ENCODE measurements at places on chromosomes 7 and 10. TPM values are rescaled to one million over a fixed set of nuclear protein-coding genes. Genes with fewer than 3 reads are reported as not detected.

GRCh38 chr10:50397312-50398140 lies 146.2 kb upstream of the ASAH2 start:
- DNase-seq: no peak

DNA sequence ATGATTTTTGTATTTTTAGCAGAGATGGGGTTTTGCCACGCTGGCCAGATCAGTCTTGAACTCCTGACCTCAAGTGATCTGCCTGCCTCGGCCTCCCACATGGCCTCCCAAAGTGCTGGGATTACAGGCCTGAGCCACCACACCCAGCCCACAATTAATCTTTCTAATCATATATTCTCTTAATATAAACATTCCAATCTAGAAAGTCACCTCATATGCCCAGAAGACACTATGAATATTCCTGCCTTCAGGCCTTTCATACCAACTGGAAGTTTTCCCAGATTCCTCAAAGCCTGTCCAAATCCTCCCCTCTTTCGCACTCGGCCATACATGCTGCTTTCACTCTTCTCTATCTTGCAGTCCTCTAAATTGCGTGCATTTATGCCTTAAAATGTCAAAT lies 32.6 kb downstream of the PDZD8 start:
- peak; percentile 77 for DNase-seq

Gene TAS2R41
- not detected for total RNA-seq

DNA sequence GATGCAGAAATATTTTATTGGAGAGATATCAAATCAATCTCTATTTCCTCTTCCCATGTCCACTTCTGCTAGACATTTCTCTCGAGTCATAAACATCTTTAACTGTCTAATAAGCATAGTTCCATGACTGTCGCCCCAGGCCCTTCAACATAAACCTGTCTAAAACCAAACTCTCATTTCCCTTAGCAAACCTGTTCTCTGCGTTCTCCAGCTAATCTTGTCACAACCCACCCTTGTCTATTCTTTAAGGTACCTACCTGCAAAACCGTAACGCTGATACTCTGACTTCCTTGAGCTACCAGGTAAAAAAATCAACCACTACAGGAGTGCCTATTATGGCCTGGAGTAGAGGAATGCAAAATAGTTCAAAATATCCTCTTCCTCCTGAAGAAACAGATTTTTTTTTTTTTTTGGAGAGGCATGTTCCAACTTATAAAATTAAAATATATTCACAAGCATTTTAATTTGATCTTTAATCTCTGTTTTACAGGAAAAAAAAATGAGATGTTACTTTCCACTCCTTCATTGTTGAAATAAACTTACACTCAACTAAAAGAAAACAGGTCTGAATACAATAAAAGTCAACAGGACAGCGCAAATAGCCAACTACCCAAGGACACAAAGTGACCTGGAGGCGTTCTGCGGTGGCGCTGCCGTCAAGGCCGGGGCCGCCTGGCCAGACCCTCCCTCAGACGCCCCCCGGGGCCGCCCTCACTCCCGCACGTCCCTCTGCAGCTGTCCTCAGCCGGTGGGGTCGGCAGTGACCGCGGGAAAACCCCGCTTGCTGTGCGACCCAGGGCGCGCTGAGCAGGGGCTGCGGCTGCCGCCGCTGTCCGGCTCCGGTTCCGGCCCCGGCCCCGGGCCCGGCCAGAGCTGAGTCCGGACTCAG lies 765 bp downstream of the SLC25A40 start:
- no peak for DNase-seq

DNA sequence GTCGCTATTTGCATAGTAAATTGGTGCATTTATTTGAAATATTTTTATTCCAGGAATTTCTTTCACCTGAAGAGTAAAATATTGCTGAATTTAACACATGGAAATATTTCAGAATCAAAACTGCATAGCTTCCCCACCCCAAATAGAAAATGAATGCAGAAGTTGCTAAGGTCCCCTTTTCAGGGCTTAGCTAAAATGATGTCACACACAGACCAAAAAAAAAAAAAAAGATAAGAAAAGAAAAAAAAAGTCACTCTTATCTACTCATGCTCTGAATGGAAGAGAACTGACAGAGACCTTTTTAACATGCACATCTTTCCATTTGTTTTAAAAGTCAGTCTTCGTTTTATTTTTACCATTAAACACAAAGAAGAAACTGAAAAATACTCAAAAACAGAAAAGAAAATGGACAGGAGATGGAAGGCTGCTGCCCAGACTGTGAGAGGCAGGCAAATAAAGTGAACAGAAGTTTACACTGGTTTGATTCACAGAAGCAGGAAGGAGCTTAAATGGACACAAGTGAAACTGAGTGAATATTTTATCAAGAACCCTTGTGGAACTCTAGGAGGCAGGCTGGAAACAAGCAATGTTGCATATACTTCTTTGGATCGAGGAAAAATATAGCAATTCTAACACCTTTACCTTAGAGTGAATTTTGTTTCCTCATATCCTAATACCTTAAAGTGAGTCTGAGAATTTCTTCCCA lies 32.0 kb downstream of the PSMC2 start:
- no peak for DNase-seq

DNA sequence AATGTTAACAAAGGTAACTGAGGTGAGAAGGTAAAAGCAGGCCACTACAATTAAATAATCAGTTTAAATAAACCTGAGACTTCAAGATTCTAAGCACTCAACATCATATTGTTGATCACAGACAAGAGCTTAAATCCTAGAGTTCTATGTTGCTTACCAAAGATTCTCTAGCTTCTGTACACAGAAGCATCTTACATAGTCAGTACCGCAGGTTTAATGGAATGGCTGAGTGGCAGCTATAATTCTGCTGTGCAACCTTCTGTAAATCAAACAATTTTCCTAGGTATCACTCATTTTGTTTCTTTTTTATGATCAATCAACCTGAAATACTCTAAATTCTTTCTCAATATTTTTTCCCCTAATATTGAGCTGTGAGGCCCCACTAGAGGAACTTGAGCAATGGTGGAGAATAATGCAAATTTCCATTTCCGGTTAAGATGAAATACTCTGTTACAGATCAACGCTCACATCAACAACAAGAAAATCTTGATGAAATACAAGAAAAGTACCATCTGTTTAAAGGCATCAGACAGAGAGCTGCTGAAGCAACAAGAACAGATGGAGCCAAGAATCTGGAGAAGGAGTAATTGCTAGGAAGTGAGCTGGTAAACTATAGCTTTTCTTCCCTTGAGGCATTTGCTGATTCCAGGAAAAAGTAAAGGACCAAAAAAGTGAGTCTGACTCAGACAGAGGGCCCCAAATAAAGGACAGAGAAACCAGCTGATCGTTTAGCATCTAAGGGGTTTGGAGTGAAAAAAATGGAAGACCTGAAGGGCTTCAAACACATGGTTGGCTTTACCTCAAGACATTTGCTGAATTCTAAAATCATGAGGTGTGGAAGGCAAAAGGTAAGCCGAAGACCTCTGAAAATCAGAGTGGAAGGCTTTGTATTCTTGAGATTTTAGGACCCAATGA lies 22.6 kb downstream of the PNPLA8 start:
- DNase-seq: no peak

DNA sequence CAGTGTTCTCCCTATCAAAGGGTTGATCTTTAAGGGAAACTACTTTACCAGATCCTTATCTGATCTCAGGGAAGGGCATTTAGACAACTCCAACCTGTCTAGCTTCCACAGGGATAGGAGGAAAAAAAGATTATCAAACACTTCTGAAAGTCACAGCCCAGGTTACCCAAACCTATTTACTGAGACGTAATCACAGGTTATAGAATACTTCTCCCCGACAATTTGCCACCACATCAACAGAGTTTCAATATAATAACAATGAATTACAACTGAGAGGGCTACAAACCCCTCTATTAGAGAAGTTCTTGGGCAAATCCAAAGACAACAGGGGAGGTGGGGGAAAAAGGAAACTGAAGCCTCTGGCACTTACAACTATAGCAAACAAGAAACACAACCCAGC lies 26.3 kb downstream of the CFAP70 start:
- DNase-seq: no peak

DNA sequence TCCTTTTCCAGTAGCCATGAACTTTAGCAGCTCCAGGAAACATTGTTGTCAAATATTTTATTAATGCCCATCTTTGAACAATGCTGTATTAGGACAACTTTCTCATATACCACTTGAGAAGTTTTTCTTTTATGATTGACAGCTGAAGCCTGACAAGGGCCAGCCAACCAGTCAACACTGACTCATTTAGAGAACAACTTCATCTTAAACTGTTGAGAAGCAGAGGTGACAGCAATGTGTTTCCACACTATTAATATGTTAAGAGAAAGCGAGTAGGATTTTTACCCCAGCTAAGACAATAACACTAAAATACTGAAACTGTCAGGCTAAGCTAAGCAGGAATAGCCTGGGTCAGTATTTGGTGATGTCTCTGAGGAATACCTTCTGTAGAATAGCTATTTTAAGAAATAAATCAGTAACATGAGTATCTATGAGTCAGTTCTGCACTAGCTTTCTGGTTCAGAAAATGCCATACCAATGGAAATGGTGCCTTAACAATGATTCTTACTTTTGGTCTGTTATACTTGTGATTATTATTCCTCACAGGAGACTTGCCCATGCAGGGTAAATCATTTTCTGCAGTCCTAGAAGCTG lies 168.8 kb upstream of the POT1 start:
- no peak for DNase-seq

- peak; percentile 13 for DNase-seq
Observed at GRCh38 chr7:79452495-79453265, 787 bp downstream of the MAGI2 start.

DNA sequence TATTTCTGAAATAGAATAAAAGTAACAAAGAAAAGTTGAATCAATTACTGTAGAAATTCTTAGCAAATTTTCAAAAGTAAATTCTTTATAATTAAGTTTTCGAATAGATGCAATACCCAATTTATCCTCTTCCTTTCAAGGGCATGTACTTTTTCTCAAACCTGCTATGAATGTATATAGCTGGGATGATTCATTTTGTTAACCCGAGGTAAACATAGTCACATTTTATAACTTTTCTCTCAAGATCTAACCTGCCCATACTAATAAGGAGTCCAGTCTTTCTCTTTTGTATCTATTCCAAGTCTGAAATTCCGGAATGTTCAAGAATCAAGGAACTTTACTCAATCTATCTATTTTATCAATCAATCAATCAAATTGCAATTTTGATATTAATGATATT lies 1072.9 kb downstream of the REEP3 start:
- no peak for DNase-seq

DNA sequence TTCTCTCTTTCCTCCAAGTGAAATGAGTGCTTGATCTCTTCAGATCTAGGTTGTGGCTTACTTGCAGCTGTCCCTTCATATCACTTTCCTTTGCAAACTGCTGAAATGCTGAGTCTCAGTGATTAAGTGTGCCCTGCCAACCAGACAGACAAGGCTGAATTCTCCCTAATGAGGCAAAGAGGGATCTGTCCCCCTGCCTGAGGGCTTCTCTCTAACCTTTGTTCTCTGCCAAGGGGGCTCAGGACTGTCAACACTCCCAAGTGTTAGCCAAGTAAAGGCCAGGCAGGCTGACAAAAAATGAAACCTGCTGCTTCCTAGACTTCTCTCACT lies at the start of gene MSS51:
Gene MSS51, minus strand, starts transcription at position 24 of the 330 bp plus-strand sequence. CDS start 5,277 bp downstream, outside the sequence.
- DNase-seq: no peak

Gene ZNF25
- total RNA-seq: 1.7 TPM

DNA sequence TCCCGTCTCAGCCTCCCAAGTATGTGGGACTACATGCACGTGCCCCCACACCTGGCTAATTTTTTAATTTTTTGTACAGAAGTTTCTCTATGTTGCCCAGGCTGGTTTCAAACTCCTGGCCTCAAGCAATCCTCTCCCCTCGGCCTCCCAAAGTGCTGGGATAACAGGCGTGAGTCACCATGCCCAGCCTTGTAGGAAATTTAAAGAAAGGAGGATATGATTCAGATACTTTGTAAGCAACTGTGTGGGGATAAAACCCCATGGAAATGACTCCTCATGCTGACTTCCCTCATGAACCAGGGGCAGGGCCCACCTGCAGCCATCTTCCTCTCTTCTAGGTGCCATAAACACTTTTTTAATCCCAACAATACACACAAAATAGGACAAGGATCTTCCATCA lies 50.2 kb downstream of the APBB1IP start:
- peak; percentile 58 for DNase-seq

Gene ADCYAP1R1
- not detected for total RNA-seq

Gene TCAF1
- total RNA-seq: 24.0 TPM

- no peak for DNase-seq
Observed at GRCh38 chr10:124232686-124233545, 139.5 kb upstream of the CHST15 start.

Gene AEBP1
- not detected for total RNA-seq

Gene UNCX
- total RNA-seq: not detected

All from Caki2 (cell line).